ENCODE measurements at places on chromosomes 3 and 15.

DNA sequence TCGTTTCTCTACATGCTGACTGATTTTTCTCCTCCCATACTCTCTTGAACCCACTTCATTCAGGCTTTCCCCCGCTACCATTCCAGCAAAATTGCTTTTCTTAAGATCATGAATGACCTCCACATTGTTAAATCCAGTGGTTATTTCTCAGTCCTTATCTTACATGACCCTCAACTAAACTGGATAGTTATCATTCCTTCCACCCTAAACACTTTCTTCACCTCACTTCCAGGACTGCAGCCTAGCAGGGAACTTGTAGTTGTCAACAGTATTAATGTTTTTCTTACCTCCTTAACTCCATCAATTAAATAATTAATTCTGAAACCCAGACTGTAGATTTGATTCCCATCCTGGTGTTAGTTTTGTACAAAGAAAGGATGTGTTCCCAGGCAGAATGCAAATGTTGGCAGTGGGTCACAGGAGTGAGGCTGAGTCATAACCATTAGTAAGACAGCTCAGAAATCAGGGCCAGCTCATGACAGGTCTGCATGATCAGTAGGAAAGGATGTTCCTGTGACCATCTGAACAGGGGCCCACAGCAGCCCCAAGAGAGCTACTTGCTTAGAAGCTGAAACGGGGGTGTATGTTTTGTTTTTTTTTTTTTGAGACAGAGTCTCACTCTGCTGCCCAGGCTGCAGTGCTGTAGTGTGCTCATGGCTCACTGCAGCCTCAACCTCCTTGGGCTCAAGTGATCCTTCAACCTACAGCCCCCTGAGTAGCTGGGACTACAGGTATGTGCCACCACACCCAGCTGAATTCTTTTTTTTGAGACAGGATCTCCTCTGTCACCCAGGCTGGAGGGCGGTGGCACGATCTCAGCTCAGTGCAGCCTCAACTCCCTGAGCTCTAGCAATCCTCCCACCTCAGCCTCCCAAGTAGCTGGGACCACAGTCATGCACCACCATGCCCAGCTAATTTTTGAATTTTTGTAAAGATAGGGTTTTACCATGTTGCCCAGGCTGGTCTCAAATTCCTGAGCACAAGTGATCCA, 9.1 kb downstream of the BCL2L10 start:
- DNase-seq: no peak

GRCh38 chr3:45572755-45573154, 21.8 kb upstream of the LIMD1 start:
- DNase-seq: no peak

DNA sequence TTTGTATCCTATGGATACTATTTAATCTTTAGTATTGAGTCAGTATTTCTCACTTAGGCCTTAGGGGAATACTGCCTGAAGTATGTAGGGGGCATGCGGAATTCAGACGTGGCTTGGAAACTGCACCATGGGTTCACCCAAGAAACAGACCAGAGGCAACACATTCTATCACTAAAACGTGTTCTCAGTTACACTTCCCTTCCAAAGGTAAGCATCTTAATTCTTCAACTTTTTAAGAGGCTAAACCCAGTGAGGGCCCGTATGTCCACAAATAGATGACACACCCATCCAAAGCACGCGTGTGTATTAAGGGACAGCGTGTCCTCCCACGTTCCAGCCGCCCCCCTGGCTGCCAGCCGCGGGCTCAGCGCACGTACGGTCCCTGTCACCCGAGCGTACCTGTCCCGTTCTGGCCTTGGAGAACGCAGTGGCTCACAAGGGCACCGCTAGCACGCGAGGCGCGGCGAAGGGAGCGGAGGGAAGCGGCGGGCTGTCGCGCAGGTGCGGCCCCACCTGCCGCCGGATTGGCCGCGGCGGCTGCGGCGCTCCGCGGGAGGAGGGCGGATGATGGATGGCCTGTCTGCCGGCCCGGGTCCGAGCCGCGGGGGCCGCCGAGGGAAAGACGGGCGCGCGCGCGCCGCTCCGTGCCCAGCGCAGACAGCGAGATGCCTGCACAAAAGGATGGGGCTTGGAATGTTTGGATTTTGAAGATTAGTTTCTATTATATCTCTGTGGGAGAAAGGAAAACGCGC, 1003.9 kb upstream of the NR2F2 start:
- no peak for DNase-seq

DNA sequence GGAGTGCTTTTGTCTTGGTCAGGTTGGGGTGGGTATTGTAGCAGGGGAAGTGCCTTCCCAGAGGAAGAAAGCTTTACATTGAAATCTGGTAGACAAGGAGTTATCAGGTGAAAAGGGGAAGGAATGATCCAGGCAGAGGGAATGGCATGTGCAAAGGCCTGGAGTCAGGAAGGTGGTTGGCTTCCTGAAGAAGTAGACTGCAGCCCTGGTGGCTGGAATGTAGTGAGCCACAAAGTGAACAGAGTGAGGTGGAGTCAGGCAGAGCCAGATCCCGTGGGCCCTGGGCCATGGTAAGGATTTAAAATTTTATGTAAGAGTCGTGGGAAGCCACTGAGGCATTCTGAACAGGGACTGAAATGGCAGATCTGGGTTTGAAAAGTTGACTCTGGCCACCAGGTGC, 58.3 kb downstream of the RAB11A start:
- no peak for DNase-seq

DNA sequence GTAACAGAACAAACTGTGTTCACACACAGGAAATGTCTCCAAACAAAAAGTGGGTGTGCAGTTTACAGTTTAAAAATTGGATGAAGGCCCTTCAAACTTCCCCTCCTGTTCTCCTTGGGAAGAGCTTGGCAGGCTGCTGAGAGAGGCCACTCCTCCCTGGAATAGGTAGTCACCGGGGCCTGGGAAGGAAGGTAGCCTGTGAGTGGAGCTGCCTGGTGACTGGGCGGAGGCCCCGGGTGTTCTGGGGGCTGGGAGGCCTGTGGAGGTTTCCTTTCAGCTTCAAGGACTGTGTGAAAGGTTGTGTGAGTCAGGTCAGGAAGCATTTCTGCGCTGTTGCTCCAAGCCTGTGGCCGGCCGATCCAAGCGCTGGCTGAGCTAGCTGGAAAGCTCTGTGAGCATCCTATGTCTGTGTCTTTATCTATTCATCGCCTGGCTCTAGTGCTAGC, 14.1 kb downstream of the SLCO3A1 start:
- DNase-seq: no peak

DNA sequence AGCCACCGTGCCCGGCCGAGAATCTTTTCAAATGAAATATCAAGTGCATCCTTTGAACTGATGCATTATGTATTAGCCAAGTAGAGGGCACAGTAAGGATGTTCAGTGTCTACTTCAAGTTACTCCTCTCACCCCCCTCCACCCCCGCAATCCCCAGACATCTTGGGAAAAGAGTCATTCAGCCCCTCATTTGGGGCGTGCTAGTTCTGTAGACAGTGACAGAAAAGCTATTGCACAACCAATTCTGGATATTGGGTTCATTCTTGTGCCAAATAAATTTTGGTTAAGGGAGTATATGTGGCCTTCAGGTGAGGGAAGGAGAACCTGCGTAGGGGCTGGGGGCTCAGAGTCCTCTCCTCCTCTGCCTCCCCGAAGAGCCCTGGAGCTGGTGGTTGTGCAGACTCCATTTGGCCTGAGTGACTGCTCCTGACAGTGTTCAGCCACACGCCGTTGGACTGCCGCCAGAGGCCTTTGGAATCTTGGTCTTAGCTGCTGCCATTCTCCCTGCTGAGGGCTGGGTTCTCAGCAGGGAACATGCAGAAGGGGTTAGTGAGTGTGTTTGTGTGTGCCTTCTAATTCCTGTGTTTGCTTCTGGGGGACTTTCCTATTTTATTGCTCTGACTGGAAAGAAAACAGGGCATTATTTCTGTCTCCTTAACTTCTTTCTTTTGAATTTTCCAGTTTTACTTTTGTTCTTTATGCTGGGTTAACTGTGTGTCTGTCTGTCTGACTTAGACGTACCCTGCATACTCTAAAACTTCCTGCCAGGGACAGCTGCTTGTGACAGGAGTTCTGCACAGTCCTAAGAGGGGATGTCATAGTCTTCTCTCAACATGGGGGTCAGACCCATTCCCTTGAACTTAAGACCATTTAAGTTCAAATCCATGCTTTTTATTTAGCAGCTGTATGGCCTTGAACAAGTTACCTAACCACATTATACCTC, 21.0 kb downstream of the RARB start:
- no peak for DNase-seq

DNA sequence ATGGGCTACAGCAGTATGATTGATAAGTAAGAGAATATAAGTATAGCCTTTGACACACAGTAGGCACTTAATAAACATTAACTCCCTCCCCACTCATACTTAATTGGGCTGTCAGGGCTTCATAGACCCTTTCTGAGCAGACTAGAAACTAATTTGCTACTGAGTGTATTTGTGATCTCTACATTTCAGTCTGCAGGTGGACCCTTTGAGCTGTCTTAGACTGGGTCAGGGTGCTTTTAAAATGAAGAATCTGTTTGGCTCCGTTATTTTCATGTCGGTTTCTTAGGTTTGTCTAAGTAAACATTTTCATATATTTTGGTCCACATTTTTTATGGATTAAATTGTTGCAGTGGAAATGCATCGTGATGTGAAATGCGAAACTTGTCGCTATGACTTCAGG, 50.3 kb upstream of the SELENOK start:
- no peak for DNase-seq
